ENCODE measurements at places on chromosomes 16 and 17.

- no peak for DNase-seq
Observed at GRCh38 chr17:67385122-67385988, 8.3 kb downstream of the PITPNC1 start.

GRCh38 chr16:89525146-89525913 is 17.1 kb downstream of the SPG7 start:
- DNase-seq: no peak

DNA sequence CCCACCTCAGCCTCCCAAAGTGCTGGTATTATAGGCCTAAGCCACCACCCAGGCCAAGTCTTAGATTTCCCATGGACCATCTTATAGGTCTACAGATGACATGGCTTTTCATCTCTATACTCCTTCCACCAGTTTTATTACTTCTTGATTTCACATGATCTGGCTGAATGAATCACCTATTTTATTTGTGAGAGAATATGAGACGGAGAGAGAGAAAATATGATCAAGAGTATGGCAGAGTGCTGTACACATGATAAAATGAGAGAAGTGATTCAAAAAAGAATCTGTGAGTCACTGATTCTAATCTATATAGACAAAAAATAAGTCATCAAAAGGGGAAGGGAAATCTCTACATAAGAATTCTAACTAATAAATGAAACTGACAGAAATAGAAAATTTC is 13.7 kb downstream of the ACSM1 start:
- no peak for DNase-seq

DNA sequence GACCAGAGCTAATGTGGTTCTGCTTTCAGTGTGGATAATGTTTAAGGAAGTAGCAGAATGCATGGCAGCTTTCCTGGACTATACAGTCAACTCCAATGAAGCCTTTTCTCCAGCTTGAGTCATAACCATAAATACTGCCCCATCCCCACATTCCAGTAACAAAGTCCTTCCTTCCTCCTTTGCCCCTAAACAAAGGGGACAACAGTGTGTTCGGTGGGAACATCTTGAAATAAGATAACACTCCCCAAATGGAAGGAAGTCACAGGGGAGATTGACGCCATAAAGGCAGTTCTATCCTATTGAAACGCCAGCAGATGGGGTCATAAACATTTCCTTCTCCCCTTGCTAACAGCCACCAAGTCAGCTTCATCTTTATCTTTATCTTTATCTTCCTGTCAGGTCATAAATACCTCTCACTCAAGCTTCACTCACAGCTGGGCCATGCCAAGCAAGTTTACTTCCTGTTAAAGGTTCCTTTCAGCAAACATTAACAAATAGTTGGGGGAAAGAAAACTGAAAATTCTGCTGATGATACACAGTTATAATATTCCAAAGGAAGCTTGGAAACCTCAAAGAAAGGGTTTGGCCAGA is 136.7 kb downstream of the SNX11 start:
- peak; percentile 37 for DNase-seq

DNA sequence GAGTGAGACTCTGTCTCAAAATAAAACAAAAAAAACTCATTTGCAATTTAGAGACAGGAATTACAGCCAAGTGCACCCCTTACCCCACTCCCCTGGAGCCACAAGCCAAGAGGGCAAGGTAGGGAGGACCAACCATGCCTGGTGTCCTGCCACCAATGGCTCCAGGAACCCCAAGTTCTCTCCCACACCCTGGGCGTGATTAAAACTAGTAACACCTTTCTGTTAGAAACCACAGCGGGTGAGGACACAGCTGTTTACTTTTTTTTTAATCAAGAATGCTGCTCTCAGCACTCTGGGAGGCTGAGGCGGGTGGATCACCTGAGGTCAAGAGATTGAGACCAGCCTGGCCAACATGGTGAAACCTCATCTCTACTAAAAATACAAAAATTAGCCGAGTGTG is 38.1 kb downstream of the ANKRD11 start:
- DNase-seq: no peak

DNA sequence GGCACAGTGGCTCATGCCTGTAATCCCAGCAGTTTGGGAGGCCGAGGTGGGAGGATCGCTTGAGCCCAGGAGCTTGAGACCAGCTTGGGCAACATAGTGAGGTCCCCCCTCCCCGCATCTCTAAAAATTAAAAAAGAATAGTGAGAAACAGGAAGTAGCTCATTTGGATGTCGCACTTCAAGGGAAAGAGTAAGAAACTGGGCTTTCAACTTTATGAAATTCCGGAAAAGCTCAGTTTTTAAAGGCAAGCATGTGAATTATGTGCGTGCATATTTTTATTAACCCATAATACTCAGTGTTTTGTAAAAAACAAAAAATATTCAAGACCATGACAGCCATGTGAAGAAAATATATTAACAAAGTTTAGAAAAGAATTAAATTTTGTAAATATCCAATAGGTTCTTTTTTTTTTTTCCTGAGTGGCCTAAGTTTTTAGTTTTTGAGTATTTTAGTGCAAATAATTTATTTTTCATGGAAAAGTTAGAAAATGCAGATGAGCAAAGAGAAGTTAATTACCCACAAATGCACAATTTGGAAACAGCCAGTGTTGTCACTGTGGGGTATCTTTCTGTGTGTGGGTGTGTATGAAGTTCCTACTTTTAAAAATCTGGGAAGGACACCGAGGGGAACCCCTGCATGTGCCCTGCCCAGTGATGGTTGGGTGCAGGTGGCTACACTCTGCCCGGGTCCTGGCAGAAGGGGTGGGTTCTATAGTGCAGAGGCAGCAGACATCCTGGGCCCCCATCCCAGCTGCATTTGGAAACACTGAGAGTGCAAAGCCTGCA is 40.0 kb downstream of the CIBAR2 start:
- no peak for DNase-seq

DNA sequence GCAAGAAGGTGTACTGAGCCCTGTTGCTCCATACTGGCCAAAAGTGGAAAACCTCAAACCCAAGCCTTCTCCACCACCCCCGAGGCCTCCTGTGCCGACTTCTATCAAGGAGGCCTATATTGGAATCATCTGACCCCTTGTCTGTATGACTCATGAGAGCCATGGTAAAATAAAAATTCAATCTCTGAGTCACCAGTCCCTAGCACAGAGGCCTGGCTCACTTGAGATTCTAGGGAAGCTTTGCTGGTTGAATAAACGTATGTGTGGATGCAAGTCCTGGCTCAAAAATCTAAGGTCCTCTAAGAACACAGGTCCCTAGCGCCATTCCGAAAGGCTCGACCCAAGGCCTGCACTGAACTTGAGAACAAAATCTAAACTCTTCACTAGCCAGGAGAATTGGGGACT is 15.0 kb downstream of the NSMCE1 start:
- DNase-seq: no peak

DNA sequence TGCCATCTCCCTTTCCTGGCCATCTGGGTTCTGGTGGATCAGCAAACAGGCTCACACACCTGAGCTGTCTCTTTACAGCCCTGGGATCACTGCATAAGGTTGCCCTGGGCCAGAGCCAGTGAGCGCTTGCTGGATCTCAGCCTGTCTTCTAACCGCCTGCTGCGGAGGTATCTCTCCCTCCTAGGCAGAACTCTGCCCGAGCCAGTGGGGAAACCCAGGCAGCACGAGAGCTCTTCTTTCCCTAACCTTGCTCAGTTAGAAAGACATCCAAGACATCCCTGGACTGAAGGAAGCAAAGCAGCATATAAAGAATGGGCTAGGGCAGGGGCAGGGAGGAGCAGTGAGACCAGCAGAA is 6.4 kb downstream of the HAS3 start:
- DNase-seq: no peak

- DNase-seq: no peak
Observed at GRCh38 chr16:75264457-75264998, 13.1 kb upstream of the BCAR1 start.

GRCh38 chr16:18965555-18965954 is 18.2 kb upstream of the TMC7 start:
- no peak for DNase-seq
